ENCODE measurements at places on chromosomes 16 and 17. TPM values are rescaled to one million over a fixed set of nuclear protein-coding genes. Genes with fewer than 3 reads are reported as not detected.

SOST gene
- polyA plus RNA-seq, result 0.04 TPM

ZNF423 gene
- 1.1 TPM for polyA plus RNA-seq

DNA sequence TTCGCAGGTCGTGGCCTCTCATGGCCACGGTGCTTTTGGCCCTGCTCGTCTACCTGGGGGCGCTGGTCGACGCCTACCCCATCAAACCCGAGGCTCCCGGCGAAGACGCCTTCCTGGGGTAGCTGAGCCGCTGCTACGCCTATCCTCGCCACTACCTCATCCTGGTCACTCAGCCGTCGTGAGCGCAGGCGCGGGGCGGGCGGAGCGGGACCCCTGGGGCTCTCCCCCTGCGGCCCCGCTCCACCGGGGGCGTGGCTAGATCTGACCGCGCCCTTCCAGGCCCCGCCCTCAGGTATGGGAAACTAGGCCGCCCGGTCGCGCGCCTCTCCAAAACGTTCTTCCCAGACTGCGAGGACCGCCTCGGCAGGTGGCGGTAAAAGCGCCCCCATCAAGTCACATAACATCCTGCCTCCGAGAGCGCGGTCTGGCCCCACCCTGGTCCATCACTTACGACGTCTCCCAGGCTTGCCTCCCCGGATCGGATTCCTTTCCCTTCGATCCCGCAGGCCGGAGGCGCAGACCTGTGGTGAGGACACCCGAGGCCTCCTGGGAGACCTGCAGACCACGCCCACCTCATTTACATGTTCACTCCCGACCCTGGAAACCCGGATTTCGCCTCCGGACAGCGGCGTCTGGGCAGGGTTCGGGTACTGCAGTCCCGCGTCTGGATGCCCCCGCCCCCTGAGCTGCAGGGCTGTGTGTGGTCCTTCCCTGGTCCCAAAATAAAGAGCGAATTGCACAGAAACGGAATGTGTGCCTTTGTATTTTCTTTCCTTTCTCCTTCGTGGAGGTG is 91.5 kb upstream of the TMEM97 start:
- DNase-seq, result peak; percentile 73

GRCh38 chr16:55543472-55543871 is 23.0 kb upstream of the CAPNS2 start:
- DNase-seq, result peak; percentile 78

GRCh38 chr16:3021449-3022207 is 1.5 kb downstream of the TNFRSF12A start:
- DNase-seq, result peak; percentile 67

DNA sequence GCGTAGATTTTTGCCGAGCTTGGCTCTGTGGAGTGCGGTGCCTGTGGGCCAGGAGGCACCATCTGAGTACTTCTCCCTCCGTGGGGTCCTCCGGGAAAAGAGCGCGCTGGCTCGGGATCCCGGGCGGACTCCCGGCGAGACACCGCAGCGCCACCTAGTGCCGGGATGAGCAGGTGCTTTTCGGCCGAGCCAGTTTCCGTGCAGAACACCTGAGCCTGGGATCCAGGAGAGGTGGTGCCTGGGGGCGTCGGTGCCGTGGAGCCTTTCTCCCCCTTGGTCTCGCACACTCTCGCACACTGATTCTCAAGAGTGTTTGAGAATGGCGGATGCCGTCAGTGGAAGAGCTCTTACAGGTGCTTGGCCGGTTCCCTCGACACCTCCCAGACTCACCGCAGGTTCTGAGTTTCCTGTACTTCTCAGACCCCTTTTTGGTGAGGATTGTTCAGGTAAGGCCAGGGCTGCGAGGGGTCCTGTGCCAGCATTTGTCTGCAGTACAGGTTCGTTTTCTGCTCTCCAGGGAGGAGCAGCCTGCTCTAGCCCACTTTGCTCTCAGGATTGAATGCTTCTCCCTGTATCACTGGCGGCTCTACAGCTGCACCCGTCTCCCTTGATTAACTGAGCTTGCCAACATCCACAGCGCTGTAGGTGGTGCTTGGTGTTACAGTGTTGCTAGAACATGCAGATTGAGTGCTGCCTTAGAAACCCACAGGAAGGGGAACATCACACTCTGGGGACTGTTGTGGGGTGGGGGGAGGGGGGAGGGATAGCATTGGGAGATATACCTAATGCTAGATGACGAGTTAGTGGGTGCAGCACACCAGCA is 23.3 kb downstream of the TBCD start:
- DNase-seq, result peak; percentile 74

DNA sequence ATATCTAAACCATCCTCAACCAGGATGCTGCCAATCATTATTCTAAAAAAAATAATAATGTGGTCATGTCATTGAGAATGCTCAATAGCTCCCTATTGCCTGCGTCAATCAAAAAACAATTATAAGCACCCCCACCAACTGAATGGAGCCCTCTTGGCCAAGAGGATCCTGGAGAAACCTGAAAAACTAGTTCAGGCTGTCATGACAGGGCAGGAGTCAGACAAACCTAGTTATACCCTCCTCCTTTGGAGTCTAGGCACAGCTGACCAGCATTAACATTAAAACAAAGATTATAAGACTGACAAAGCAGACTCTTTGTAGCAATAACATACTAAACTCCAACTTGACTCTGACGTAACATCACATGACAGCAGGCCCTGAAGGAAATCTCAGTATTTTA is 119.2 kb upstream of the CCL2 start:
- no peak for DNase-seq

DNA sequence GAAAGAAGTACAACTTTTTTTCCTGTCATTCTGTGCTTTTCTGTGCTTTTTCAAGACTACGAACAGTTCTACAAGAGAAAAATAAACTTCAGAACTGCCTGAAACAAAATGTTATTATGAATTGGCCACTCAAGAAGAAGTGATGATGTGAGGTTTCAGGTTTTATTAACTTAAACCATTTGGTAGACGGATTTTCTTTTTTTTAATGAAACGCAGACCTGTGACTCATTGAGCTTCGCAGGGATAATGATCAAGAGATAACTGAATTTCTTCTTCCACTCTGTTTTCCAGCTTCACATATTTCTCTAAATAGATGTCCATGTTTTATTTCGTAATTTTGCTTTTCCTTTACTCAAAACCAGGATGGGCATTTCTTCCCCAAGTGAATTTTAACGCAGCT is 32.7 kb downstream of the AIPL1 start:
- no peak for DNase-seq

GPR179 gene
- 0.06 TPM for polyA plus RNA-seq

- peak; percentile 4 for DNase-seq
Measured at GRCh38 chr17:2450016-2450650, 49.3 kb upstream of the MNT start.

LRRC45 gene
- polyA plus RNA-seq, result 19.7 TPM

MTMR4 gene
- 21.0 TPM for polyA plus RNA-seq

- no peak for DNase-seq
Measured at GRCh38 chr17:10621397-10621796, 35.7 kb downstream of the MYH3 start.

SLC25A11 gene
- polyA plus RNA-seq, result 72.1 TPM

DNA sequence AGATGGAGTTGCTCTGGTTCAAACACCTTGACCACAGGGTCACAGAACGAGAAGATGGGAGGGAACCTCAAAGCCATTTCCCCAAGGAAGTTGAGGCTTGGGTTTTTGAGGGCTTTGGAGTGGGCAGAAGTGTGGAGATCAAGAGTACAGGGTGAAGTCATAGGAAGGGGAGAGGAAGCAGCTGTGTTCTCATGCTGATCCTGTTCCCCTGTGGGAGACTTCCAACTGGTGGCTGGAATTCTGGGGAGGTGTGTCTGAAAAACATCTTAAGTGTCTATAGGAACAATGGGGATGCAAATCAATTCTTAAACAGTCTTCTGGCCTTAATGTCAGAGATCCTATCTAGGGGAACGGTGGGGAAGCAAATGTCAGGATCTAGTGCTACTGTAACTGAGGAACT is 38.8 kb upstream of the HSBP1 start:
- DNase-seq, result no peak

MYH3 gene
- polyA plus RNA-seq, result 1.7 TPM

- peak; percentile 89 for DNase-seq
Measured at GRCh38 chr17:60971515-60972369, 294.1 kb downstream of the BCAS3 start.

- DNase-seq, result no peak
Measured at GRCh38 chr16:49554681-49555080, 181.1 kb downstream of the C16orf78 start.

GRCh38 chr16:48250520-48251278 is 3.4 kb upstream of the ABCC11 start:
- no peak for DNase-seq

- no peak for DNase-seq
Measured at GRCh38 chr17:62870552-62870971, 62.4 kb upstream of the MARCHF10 start.

RAB40C gene
- polyA plus RNA-seq, result 53.8 TPM

SLC2A4 gene
- polyA plus RNA-seq, result 1.1 TPM

TBX4 gene
- polyA plus RNA-seq, result 6.1 TPM

KRT12 gene
- polyA plus RNA-seq, result not detected

- DNase-seq, result no peak
Measured at GRCh38 chr17:82412535-82413520, 5.3 kb upstream of the HEXD start.

DNA sequence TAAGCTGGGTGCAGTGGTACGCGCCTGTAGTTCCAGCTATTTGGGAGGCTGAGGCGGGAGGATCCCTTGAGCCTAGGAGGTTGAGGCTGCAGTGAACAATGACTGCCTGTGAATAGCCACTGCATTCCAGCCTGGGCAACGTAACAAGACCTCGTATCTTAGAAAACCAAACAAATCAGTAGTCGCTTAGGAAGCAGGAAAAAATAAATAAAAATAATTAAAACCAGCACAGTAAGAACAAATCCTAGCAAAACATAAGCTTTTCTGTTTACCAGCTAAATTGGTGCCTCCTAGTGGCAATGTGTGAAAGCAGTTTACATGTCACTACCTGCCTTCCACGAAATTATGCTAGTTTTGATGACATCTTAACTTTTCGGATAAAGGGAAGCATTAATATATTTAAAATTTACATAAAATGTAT is 1.3 kb downstream of the ARMC5 start:
- peak; percentile 65 for DNase-seq

CDK3 gene
- 15.7 TPM for polyA plus RNA-seq

DRC3 gene
- 6.6 TPM for polyA plus RNA-seq

DNA sequence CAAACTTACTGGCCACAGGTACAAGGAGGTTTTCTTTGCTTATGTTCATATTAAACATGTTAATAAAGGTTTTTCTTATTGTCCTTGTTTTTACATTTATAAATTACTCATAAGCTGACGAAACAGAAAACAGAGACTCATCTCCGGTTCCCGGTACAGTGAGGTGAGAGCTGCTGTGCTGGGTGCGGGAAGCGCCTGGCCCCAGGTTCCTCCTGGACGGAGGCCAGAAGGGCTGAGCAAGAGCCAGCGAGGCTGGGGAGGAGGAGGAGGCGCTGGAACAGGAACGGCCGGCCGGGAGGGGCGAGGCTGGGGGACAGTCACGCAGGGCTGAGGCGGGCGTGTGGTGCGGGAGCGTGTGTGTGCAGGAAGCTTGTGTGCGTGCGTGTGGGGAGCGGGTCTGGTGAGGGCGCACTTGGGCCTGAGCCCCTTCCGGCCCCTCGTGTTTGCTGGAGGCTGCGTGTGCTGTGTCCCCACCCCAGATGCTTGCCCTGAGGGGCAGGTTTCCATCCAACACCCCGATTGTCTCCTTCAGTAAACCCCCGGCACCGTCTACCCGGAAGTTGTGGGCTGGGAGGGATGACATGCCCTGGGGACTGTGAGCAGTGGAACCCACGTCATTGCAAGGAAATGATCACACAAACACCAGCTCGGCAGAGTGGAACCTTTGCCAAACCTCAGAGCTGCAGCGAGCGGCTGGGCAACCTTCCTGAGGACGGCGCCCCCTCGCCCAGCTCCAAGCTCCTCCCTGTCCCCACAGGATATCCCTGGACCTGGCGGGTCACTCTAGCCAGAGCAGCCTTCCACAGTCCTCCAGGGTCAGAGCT is 19.5 kb downstream of the CD7 start:
- peak; percentile 82 for DNase-seq

Measured in lung (tissue), 17 donors.